ENCODE measurements at places on chromosomes 5 and 9.

GRCh38 chr9:108474356-108474755 lies 381.4 kb downstream of the ACTL7B start:
- no peak for DNase-seq

DNA sequence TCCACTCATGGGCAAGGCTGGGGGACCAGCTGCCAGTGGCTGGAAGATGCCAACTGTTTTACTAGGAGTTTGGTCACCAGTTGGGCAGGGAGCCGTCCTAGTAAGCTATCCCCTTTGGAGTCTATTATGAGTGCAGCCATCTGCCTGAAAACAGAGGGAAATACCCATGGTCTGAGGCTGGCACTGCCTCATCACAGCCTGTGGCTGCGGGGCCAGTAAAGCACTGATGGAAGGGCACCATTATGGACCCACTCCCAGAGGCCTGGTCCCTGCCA lies 187.2 kb upstream of the PANK3 start:
- no peak for DNase-seq

- peak; percentile 51 for DNase-seq
Measured at GRCh38 chr9:91421128-91421765, 2.4 kb downstream of the NFIL3 start.

DNA sequence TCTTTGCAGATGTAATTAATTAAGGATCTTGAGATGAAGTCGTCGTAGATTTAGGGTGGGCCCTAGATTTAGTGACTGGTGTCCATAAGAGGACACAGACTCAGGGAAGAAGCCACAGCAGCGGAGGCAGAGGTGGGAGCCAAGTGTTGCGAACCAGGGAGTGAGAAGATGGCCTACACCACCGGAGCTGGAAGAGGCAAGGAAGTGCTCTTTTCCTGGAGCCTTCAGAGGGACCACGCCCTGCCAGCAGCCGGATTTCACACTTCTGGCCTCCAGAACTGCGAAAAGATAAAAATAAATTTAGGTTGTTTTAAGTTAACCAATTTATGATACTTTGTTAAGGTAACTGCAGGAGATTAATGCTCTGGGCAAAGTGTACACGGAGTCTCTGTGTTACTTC lies 30.7 kb downstream of the EHMT1 start:
- no peak for DNase-seq

DNA sequence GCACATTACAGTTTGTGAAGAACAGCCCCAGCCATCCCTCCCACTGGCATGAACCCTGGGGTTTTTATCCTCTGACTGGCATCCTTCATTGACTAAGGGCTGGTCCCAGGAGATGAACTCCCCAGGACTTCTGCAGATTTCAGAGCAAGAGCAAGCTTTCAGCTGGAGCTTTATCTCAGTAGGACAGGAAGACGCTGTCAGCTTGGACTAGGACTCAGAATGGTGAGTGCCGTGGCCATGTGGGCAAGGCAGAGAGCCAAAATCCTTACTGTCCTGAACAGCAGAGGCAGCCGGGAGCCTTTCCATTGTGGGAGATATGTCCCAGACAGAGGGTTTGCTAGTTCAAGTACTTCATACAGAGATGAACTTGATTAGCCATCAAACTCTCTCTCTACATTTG lies 3.2 kb upstream of the ACOT12 start:
- DNase-seq: no peak

GRCh38 chr5:118456085-118456484 lies 532.3 kb downstream of the DTWD2 start:
- DNase-seq: no peak

- no peak for DNase-seq
Measured at GRCh38 chr5:2803751-2804150, 52.3 kb upstream of the IRX2 start.

DNA sequence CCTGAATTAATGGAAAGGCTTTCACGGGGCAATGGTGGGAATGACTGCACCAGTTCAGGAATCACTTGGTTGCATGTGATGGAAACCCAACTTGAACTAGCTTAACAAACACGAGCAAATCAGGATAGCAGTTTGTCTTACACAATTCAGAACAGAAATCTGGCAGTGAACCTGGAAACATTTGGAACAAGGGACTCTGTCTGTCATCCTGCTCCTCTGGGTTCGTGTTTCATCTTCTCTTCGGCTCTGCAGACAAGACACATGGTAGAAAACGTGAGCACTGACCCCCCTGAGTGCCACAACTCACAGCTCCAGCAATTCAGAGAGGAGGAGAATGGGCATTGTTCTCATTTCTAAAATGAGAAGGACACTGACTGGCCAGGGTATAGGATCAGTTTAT lies 218.1 kb upstream of the NREP start:
- DNase-seq: no peak

DNA sequence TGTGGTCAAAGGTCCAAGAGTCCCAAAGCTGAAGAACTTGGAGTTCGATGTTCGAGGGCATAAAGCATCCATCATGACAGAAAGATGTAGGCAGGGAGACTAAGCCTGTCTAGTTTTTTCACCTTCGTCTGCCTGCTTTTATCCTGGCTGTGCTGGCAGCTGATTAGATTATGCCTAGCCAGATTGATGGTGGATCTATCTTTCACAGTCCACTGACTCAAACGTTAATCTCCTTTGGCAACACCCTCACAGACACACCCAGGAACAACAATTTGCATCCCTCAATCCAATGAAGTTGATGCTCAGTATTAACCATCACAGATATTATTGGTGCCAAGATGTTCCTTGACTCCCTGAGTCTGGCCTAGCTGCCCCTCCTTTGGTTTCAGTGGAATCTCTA lies 530.8 kb upstream of the CLINT1 start:
- DNase-seq: no peak

DNA sequence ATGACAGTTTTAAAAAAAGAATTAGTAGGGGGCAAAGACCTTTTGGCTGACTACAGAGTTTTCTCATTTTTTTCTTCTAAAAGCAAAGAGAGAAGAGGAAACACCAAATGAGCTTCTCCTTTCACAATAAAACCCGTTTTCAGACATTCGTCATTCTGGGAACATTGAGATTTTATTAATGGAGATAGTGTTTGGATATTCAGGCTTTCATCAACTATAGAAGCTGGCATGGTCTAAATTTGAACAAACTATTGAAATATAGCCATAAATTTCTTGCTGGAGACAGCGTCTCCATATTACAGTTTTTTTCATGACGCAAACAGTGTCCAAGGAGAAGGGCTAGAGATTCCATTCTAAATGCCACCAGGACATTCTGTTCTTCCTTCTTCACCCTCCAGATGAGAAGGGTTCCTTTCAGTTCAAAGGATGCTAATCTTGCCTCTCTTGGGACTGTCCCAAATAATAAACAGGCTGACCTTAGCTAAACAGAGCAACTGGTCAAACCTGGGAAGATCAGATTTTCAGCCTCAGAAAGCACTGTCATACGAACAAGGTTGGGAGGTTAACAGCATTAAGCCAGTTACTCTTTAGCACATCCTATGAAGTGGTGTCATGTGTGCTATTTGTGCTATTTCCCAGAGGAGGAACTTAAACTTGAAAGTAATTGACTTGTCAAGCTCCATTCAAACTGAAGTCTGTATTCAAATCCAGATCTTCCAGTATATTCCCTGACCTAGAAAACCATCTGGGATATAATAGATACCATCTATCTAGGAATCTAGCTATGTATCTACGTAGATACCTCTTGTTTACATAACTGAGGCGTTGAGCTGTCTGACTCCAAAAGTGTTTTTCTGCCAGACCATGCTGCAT lies 125.6 kb downstream of the LPAR1 start:
- no peak for DNase-seq

GRCh38 chr5:35484241-35484640 lies 133.4 kb upstream of the SPEF2 start:
- no peak for DNase-seq

GRCh38 chr5:140202610-140203009 lies 27.6 kb downstream of the CYSTM1 start:
- DNase-seq: no peak

DNA sequence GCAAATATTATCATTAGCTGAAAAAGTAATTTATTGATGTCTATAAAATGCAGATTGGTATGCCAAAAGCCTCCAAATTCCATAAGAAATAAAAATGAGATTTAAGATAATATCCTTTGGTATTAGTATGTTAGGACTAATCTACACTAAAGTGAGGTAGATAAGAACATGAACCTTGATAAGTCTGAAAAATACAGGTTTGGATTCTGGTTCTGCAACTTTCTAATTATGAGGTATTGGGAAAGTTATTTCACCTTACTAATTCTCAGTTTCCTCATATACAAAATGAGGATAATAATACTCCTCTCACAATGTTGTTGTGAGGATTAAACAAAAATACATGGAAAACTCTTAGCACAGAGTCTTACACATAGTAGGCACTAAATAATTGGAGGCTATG lies 300.1 kb downstream of the NNT start:
- no peak for DNase-seq

All from RWPE1 (cell line).